ENCODE measurements at places on chromosomes 5 and 9.
A peak's percentile ranks its signal among the peaks of the same experiment; 100 is the strongest.

DNA sequence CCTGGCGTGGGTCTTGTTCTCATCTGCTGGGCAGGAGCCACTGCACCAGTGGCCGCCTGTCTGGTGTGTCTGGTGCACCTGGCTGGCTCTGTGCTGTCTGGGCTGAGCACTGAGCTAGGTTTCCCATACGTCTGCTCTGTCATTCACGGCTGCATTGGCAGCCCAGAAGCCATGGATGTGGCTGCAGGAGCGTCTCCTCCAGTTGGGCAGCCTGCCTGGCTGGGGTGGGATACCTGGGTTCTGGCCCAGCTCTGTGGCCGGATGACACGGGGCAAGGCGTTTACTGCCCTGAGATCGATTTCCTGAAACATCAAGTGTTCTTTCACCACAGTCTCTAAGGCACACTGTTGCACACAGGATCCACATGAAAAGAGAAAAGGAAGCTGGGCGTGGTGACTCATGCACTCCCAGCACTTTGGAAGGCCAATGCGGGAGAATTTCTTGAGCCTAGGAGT, 25.5 kb upstream of the SLC25A51 start:
- DNase-seq, result no peak

DNA sequence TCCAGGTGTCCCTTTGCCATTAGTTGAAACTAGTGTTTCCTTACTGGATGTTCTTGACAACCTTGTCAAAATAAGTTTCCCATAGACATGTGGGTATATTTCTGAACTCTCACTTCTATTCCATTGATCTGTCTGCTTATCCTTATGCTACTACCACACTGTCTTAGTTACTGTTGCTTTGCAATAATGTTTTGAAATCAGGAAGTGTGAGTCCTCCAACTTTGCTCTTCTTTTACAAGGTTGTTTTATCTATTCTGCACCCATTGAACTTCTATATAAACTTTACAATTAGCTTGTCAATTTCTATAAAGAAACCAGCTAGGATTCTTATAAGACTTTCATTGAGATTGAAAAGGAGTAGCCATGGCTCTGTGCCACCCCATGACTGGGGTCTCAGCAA, 24.3 kb downstream of the CD14 start:
- DNase-seq, result no peak

GRCh38 chr5:159410480-159410879, 80.2 kb upstream of the IL12B start:
- no peak for DNase-seq

- DNase-seq, result no peak
Measured at GRCh38 chr9:137710704-137711103, 91.9 kb downstream of the EHMT1 start.

- no peak for DNase-seq
Measured at GRCh38 chr9:136225366-136225747, 20.3 kb downstream of the QSOX2 start.

DNA sequence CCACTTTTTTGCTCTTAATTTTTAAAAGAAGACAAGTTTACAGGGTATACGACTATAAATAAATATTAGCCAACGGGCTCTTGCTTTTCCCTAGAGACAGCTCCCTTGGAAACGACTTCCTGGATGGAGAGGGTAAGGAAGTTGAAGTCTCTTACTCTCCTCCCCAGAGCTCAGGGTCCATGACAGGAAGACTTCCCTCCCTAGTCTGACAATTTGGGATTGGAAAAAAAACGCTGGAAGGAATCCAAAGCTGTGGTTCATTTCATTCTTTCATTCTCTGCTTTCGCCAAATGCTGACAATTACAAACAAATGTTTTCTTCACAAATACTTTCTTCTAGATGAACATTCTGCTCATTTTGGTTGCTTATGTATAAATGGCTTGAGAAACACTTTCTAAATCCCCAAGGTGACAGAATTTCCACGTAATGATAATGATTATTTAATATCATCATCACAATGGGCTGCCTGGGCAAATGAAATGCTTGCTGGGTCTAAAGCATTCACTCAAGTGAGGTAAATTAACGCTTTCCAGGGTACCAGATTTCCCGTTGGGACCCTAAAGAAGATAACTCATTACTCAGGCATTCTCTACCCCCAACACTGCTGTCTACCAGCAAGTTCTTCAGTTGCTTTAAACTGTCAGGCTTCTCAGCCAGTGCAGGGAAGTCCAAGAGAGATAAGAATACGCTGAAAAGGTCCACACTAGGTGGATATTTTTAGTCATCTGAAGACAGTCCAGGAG, 139.8 kb upstream of the SLC30A5 start:
- no peak for DNase-seq

GRCh38 chr5:150577378-150578139, 62.9 kb upstream of the SYNPO start:
- DNase-seq, result no peak

DNA sequence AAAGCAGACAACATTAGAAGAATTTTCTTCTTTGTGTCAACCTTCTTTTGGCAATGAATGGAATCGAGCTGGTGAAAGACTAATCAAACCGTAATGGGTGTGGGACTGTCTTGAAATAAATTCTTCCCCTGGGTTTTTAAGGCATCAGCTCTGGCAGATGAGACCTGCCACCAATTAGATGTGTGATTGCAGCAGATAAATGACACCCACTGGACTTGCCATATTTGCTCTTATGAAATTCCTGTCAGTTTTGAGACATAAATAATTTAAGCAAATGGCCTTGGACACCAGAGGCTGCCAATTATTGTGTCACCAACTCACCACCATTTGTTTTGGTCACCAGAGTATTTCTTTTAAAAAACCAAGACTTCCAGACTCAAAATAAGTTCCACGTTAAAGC, 135.9 kb upstream of the RGMB start:
- DNase-seq, result no peak

DNA sequence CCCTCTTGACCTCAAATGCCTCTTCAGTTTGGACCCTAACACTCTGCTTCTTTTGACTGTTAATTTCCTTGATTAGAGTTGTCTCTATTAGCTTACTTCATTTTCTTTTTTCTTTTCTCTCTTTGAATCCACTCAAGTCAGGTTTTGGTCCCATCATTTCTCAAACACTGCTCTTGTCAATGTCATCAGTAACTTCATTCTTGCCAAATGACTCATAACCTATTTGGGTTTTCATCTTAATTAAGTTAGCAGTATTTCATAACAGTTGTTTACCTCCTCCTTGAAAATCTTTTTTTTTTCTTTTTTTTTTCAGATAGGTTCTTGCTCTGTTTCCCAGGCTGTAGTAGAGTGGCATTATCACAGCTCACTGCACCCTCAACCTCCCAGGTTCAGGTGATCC, 119.6 kb downstream of the PARP8 start:
- no peak for DNase-seq

DNA sequence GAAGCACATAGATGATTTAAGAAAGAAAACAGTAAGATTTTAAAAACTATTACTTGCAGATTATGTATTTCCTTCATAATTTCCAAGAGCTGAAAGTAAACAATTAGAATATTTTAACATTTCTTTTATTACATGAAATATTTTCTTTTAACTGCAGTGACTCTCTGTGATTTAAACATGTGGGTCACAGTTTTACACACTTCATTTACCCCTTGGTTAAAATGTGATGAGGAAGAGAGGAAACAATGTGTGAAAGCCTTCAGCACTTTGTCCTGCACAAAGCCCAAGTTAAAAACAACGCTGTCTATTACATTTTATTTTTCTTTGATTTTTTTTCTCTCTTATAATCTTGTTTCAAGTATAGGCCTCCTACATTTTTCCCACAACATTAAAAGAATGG, 801.3 kb downstream of the CDH12 start:
- no peak for DNase-seq

DNA sequence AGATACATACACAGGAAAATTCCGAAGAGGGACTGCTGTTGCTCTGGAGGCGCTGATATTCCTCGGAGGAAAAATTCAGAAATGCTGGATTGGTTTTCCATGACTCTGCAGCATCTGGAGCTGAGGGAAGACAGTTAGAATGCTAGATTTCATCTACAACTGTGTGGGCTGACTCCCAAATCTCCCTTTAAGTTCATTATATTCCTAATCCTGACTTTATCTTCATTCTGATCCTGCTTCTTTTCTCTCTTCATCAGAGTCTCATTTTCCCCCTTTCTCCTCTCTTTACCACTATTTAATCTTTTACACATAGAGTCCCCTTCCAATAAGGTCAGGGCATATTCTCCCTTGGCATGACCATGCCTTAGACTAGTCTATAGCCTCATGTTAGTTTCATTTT, at the start of gene OR1N1:
OR1N1 (minus strand) TSS at position 101 of the 400 bp plus-strand sequence; CDS start at position 101, 0 bp downstream.
- DNase-seq, result no peak

GRCh38 chr5:8923526-8923925, 622.3 kb downstream of the SEMA5A start:
- DNase-seq, result no peak

DNA sequence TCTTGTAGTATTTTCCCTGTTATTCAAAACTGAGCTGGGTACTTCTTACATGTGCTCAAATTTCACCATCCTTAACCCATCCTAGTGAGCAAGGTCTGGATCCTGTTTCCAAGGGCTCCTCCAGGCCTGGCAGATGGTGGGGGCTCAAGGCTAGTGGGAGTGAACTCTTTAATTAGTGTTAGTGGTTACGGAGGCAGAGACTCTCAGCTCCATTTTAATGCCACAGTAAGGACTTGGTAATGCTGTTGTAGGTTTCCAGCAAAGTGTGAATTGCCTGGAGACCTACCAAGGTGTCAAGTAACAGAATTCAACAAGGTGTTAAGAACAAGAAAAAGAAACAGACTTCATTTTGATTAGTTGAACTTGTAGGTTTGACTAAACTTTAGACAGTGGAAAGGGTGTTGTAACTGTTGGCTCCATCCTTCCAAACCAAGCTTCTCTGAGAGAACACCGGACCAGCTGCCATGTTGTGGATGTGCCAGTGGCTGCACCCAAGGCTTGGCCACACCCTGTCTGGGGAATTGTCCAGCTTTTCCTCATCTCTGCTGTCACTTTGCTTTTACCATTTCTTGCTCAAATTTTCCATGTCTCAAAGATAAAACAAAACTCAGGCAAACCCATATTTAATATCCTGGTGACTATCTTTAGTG, 98.7 kb downstream of the ADCY2 start:
- no peak for DNase-seq

- DNase-seq, result no peak
Measured at GRCh38 chr9:136051837-136052471, 43.1 kb downstream of the NACC2 start.

GRCh38 chr9:3906437-3907213, 380.8 kb upstream of the RFX3 start:
- DNase-seq, result no peak

GRCh38 chr5:21613971-21614488, 1239.1 kb downstream of the CDH12 start:
- DNase-seq, result no peak

DNA sequence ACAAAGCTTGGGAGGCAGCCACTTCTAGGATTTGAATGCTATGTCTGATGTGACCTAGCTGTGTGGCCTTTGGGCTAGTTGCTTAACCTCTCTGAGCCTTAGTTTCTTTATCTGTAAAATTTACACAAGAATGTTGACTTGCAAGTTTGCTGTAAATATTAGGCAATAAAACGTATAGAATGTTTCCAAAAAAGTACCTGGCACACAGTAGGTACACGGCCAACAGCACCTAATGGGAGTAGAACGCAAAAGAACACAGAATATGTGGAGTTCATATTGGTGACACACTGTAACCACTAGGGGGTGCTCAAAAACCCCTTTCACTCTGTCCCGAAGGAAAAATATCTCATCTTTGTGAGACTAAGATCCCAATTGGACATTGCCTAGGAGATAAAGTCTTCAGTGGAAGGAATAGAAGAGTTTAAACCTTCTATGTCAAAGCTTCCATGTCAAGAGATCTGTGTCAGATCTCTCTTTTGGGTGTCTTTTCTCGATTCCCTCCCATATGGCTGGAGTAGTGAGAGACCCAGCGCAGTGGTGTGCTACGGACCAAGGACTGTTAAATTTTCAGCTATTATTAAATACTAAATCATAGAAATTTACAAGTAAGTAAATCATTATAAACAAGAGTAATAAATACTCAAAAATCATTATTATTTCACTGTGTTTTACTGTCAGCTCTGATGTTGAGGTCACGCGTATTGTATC, 145.4 kb upstream of the RAD23B start:
- no peak for DNase-seq

DNA sequence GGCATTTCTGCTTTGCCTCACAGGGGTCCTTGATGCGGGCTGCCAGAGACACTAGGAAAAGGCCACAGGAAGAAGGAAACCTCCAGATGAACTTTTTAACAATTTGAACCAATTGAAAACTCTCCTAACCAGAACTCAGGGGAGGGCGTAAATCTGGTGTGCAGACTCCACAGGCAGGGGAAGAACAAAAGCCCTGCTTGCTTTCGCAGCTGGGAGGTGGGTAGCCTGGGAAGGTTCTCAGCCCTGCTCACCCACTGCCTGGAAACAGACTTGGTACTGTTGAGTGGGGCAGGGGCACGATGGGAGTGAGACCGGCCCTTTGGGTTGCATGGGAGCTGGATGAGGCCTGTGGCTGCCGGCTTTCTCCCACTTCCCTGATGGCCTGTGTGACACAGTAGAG, 237.8 kb upstream of the TLE4 start:
- DNase-seq, result no peak

- DNase-seq, result no peak
Measured at GRCh38 chr5:96315431-96315830, 117.6 kb downstream of the PCSK1 start.

DNA sequence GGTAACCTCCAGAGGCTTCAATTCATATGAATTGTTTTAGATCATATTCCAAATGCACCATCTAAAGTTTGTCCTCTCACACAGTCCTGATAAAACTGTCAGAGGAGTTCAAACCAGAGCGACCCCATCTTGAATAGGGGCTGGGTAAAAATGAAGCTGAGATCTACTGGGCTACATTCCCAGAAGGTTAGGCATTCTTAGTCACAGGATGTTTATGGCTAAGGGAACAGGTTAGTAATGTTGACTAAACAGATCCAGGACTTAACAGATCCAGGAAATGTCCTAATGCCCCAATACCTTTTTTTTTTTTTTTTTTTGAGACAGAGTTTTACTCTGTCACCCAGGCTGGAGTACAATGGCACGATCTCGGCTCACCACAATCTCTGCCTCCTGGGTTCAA, 192.6 kb upstream of the PRDM9 start:
- DNase-seq, result no peak

DNA sequence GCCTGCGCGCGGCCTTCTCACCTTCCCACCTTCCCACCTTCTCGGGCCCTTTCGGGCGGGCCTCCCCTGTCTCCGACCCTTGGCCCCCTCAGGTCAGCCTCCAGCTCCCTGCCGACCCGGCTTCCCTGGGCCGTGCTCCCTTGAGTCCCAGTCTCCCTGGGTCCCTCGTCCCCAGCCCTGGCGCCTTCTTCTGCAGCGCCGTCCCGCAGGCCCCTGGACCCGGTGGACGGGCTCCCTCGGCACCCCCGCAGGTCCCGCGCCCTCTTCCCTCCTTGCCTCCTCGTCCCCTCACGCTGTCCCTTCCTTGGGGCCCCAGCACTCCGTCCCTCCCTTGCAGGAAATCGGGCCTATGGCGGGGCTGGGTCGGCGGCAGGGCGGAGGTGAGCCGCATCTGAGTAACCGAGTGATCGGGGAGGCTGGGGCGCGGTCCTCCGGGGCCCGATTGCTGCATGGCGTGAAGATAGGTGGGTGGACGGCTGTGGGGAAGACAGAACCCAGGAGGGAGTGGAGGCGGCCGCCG, 7.6 kb downstream of the ARPC5L start:
- DNase-seq, result peak; percentile 38

Measured in activated gamma-delta T cell treated with Interleukin-2 at 50 U/mL for 16 hours (primary cell).